Activated CD8-positive, alpha-beta memory T cell treated with anti-CD3 and anti-CD28 coated beads for 1 hour (primary cell): ENCODE measurements at places on chromosomes 4 and X.

GRCh38 chrX:53268173-53268572 lies 13.2 kb downstream of the IQSEC2 start:
- no peak for DNase-seq

DNA sequence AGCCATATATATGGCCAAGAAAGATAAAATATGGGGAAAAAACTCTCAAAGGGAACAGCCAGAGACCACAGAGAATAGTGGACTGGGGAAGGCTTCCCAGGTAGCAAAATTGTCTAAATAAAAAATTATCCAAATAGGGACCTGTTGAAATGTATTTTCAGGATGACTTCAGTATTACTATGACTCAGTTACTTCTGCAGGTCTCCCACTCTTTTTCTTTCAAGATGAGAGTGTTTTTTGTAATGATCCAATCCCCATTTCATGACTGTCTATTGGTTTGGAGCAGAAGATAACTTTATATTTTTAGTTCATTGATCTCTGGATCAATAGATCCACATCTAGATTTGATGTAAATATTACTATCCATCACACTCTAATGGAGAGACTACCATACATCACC lies 372.1 kb upstream of the EMCN start:
- DNase-seq, result no peak

- no peak for DNase-seq
Observed at GRCh38 chrX:101415180-101416145, 7.4 kb downstream of the HNRNPH2 start.

DNA sequence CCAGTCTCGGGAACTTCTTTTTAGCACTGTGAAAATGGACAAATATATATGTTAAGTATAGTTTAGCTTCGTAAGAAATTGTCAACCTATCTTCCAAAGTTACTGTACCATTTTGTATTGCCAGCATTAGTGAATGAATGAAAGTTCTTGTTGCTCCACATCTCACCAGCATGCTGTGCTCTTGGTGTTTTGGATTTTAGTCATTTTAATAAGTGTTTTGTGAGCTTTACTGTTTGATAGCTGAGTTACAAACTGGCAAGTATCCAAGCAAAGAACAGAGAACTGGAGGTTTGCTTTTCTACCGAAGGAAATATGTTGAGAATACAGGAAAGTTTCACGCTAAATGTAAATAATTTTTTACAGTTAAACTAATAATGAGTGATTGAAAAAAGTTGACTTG lies 33.0 kb downstream of the SNCA start:
- no peak for DNase-seq
